ENCODE measurements at places on chromosomes 5 and 9. TPM values are rescaled to one million over a fixed set of nuclear protein-coding genes. Genes with fewer than 3 reads are reported as not detected.

Gene IL4
- not detected for total RNA-seq

Gene C5orf52
- not detected for total RNA-seq

Gene GNE
- total RNA-seq, result 37.9 TPM

Gene ENHO
- 37.6 TPM for total RNA-seq

Gene PDLIM4
- 3.1 TPM for total RNA-seq

Gene ANKRD31
- 0.94 TPM for total RNA-seq

Gene TNFSF8
- total RNA-seq, result 1.1 TPM

Gene GRXCR2
- total RNA-seq, result not detected

Gene QRFP
- total RNA-seq, result not detected

Gene C5orf63
- total RNA-seq, result 7.0 TPM

Gene RNF183
- not detected for total RNA-seq

Gene KIAA0825
- total RNA-seq, result 37.6 TPM

Gene SEMA4D
- total RNA-seq, result 12.0 TPM

Gene DNM1
- total RNA-seq, result 71.7 TPM

Gene PLAC8L1
- total RNA-seq, result not detected

Gene SLC1A1
- 54.7 TPM for total RNA-seq

Gene EEIG1
- 2.7 TPM for total RNA-seq

Gene AQP7
- not detected for total RNA-seq

Gene FRMPD1
- 0.62 TPM for total RNA-seq

Gene PCDHGA9
- 11.9 TPM for total RNA-seq

Gene NFIB
- total RNA-seq, result 159 TPM

Gene OR2K2
- not detected for total RNA-seq

Gene ADAMTSL2
- total RNA-seq, result 3.3 TPM

Gene ARL14EPL
- not detected for total RNA-seq

Gene OR1L4
- not detected for total RNA-seq

Gene DRD1
- total RNA-seq, result 6.1 TPM

Gene CLIC3
- total RNA-seq, result 0.31 TPM

Gene CCDC152
- 12.9 TPM for total RNA-seq

Gene PHAX
- total RNA-seq, result 103 TPM

Gene RNF180
- 102 TPM for total RNA-seq

Gene ADRA1B
- 1.1 TPM for total RNA-seq

Gene STING1
- 3.6 TPM for total RNA-seq

Gene OTULINL
- total RNA-seq, result 32.6 TPM

Gene HINT1
- total RNA-seq, result 173 TPM

Gene COQ4
- total RNA-seq, result 19.5 TPM

Gene FAM114A2
- total RNA-seq, result 26.2 TPM

Gene BNIP1
- 15.6 TPM for total RNA-seq

Gene GMCL2
- total RNA-seq, result not detected

Gene FBN2
- total RNA-seq, result 8.6 TPM

Gene CFAP90
- total RNA-seq, result 2.2 TPM

Gene ZNF658
- 21.5 TPM for total RNA-seq

Measured in occipital lobe (tissue), 3 donors.